ENCODE measurements at places on chromosomes 3 and 15.

- no peak for DNase-seq
These were observed 74.4 kb downstream of the THSD4 start for GRCh38 chr15:71189718-71190117.

- DNase-seq = no peak
These were observed 85.8 kb downstream of the KCNAB1 start for GRCh38 chr3:156206157-156206556.

GRCh38 chr3:101256511-101256910 lies 63.9 kb downstream of the IMPG2 start:
- DNase-seq = no peak

DNA sequence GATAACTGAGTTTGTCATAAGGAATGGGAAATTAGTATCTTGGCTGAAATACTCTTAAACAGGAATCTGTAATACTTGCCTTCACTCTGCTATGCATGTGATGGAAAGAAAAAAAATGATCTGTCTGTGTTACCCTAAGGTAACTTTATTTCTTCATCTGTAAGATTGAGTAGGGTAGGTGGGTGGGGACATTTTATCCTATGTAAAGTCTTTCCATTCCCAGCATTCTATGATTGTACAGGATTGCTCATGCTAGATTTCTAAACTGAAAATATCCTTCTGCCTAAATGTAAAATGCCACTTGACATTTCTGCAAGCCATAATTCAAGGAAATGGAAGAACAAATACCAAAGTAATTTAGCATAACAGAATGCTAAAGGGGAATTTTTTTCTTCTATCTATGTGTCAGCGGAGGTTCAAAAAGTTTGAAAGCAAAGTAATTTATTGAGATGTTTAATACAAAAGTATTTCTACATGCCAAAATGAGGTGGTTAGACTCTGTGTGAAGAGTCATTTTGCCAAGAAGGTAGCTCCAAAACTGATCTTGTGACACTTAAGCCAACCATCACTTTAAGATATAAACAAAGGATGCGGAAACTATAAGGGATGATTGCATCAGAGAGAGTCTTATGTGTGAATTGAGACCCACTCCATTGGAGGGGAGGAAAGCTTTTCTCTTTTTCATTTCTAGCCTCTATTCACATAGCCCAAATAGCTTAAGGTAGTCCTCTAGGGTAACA lies 46.6 kb upstream of the SERPINI2 start:
- DNase-seq = no peak

DNA sequence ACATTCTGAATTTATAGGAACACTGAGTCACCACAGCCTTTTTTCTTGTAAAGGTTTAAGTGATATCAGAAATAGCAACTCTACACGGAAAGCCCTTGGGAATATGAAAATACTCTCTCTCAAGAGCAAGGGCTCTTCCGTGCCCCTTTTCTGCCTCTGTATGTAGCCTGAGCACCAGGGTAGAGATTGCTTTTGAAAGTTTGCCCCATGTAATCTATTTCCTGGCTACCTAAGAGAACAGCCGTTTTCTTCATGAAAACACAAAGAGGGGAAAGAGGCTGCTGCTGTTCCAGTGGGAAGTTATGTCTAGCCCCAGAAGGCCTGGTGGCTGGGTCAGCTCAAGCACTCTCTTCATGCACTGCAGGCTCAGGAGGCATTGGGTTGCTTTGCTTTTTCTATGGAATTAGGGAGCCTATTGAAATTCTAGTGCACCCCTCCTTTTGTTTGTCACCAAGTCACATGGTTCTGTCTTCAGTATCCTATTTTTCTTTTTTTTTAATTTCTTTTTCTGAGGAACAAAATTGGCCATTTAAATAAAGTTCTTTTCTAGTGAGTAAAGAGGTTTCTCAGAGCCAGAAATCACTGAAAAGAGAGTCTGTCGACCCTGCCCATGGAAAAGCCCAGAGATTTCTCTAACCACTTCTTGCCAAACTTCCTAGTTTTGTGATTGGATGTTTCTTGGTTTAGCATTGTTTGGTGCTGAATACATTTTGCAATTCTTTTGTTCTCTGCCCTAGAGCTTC lies 39.5 kb downstream of the TIGIT start:
- no peak for DNase-seq

DNA sequence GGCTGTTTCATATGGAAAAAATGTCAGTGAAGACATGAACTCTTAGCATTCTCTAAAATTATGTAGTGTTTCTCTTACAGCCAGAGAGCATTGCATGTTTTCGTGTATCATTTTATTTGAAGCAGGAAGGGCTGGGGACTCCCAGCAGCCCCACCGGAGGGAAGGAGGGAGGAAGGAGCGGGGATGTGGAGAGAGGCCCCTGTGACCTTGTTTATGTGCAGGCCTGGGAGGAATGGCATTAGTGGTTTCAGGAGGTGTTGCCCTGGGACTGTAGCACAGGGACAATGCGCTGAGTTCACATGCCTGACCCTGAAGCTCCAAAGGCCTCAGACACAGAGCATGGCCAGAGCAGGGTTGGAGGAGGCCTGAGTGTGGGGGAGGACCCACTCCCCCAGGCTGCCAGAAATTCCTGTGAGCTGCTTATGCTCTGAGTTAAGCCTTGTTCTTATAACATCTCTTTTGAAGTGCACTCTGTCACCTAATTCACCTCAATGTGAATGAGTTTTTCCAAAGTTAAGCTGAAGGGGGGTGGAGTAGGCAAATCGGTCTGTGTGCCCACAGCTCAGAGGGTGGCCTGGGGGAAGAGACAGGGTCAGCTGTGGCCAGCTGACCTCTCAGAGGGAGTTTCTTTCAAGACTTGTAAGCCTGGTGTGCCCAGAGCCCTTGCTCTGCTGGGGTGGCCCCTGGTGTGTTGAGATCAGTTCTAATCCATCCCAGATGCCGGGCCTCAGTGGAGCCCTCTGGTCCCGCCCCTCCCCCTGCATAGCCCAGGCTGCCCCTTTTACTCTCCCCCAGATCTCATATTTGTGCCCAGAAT lies 3.9 kb upstream of the RNU6-1 start:
- no peak for DNase-seq

Measured in esophagus squamous epithelium (tissue), 5 donors.